ENCODE measurements at places on chromosomes 5 and 9.

GRCh38 chr5:77850536-77851175 lies 74.5 kb upstream of the TBCA start:
- DNase-seq, result no peak

DNA sequence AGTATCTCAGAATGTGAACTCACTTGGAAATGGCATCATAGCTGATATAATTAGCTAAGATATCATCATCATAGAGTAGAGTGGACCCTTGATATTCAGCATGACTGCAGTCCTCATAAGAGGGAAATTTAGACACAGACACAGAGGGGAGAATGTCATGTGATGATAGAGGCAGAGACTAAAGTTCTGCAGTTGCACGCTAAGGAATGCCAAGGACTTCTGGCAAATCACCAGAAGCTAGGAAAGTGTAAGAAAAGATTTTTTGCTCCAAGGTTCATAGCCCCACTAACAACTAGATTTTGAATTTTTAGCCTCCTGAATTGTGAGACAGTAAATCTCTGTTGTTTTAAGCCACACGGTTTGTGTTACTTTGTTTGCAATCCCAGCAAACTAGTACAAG lies 612.6 kb upstream of the ST8SIA4 start:
- no peak for DNase-seq

DNA sequence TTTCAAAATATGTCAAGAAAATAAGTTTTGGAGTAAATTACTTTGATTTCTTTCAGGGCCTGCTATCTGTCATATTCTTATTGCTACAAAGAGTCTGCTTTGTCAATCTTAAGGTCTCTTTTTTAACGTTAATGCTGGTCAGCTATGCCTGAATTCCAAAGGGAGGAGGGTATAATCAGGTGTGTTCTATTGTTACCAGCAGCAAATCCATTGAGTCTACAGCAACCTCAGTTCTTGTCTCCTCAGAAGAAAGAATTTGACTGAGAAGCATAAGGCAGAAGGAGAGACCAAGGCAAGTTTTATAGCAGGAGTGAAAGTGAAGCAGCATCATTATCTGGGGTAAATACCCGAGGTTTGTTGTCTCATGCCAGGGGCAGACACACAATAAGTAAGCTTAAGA lies 23.7 kb upstream of the MINAR2 start:
- DNase-seq, result no peak

DNA sequence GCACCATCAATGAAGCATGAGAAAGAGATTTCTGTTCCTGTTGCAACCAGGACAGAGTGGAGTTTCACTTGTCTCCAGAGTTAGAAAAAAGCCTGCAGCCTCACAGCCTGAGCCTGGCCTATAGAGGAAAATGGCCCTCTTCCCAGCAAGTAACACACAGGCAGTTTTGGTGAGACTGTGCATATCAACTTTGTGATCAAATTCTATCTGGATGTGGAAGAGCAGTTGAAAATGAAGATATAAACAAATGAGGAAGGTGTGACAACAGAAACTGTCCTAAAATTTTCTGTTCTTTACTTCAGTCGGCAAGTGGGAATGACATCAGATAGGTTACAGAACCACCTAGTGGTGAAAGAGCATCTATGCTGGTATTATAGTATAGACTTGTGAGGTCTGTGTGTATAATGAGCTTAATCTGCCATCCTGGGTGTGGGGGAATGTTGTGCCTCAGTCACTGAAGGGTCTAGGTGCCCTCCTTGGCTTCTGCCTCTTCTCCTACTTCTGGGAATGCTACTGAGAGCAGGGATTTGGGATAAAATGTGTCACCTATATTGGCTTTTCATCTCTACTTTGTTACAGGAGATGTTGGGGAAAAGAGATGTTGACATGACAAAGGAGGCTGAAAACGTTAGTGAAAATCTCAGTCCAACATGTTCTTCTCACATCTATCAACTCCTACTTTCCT lies 28.2 kb downstream of the YIPF5 start:
- DNase-seq, result no peak

- DNase-seq, result no peak
Observed at GRCh38 chr5:154508114-154508513, 30.1 kb upstream of the HAND1 start.

DNA sequence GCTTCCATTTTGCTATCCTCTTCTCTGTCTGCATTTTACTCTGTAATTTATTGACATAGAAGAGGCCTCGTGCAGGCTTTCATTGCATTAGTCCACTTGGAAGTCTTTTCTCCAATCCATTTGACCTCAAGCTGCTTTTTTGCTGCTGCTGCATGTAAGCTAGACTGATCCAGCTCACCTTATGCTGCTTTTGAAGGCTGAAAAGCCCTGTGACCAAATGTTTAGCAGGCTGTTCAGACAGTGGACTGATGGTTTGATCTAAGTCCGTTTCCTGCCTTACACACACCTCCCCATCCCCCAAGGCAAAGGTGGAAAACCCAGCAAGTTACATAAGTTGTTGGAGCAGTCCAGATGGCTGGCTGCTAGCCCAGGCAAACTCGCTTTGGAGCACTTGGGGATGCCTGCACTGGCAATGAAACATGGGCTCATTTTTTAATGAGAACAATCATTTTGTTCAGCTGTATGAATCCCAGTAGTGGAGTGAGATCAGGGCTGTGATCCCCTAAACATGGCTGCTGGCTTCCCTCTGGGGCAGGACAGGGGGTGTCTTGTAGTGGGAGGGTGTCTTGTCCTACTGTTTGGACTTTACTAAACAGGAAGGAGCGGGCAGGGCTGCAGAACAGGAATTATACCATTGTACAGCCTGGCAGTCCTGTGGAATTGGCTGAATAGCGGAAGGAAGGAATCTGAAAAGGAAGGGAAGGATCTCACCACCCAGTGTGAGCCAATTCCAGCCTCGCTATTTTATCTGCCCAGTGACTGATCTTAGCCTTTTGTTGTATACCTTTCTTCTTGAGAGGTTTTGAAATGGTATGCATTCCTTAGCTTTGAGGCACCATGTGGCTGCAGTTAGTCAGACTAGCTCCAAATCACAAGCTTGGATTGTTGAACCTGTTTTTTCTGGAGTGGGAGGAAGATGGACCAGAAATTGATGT lies 212.0 kb downstream of the ARHGAP26 start:
- DNase-seq, result no peak

DNA sequence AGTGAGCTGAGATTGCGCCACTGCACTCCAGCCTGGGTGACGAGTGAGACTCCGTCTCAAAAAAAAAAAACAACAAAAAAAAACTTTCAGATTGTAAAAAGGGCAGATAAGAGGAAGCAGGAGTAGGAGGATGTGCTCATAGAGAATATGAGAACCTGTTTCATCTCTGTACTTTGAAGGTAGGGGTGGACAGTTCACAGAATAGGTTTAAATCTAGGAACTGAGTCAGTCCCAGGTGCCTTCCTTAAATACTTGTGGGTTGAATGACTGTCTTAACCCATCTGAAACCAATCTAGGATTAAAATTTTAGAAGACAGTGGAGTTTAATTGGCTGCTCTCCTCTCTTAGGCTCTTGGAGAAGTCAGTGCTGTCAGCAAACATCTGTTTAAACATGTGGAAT lies 12.4 kb downstream of the POLK start:
- DNase-seq, result no peak

DNA sequence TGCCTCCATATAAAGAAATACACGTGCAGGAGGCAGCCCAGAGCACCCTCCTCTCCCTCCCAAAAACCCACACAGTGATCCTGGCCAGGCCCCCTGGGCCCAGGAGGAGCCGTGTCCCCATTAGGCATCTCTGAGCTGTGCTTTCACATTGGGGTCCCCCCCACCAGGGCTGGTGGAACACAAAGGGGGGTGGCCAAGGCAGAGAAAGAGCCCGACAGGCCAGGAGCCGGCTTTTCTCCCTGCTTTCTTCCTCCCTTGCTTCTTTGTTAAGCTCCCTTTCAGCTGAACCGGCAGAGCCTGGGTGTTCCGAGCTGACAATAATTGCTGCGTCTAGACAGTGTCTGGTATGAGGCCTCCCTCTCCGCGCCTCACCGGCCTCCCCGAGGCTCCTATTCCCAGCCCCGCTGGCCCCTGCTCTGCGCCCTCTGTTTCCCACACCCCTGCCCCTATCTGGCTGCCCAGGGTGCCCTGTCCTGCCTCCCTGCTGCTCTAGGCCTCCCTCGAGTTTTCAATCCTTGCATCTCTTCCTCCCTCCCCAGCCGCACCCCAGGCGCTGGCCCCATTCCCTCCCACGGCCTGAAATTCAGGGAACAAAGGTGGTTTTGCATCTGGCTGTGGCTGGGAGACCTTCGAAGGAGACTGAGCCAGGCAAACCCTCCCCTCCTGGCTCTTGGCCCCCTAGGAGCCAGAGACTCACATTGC lies 120.6 kb downstream of the C9orf50 start:
- DNase-seq, result no peak

Measured in stimulated activated CD4-positive, alpha-beta T cell treated with anti-CD3 and anti-CD28 coated beads, Interleukin-1b, Interleukin-23, amount 100 ng/mL, for 24 hours (primary cell).